ENCODE measurements at places on chromosomes 12 and 14. TPM values are rescaled to one million over a fixed set of nuclear protein-coding genes. Genes with fewer than 3 reads are reported as not detected.

DNA sequence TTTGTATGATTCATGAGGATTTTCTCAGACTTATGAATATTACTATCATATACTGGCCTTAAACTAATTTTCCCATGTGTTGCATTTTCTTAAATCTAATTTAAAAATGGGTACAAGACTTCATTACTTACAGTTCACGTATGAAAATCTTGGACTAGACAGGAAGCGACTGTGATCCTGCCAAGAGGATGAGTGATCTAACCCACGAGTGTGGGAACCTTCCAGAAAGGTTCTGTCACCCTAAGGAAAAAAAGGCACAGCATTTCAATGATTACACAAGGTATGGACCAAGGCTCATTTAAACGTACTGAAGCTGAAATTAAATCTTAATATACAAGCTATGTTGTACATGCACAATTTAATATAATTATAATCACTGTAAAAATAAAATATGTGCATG is 293.5 kb upstream of the DIO2 start:
- no peak for DNase-seq

GRCh38 chr14:50795142-50795541 is 35.8 kb downstream of the NIN start:
- DNase-seq = no peak

- DNase-seq = no peak
Measured at GRCh38 chr14:53493320-53493719, 340.2 kb upstream of the DDHD1 start.

DNA sequence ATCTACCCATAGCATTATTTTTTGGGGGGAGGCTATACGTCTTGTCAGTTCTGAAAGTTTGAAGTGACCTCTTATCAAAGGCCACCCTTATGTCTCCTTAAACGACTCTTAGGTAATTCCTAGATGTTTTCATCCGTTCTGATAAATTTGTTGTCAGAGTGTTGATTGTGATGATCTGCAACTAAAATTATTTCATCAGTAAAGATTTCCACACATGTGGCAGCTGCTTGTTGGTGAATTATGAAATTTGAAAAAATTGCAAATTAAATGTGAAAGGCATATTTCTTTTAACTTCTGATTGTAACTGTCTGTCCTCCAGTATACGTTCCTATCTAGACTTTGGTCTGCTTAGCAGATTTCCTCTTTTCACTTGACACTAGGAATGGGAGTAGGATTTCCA is 1.4 kb downstream of the ADIPOR2 start:
- no peak for DNase-seq

DNA sequence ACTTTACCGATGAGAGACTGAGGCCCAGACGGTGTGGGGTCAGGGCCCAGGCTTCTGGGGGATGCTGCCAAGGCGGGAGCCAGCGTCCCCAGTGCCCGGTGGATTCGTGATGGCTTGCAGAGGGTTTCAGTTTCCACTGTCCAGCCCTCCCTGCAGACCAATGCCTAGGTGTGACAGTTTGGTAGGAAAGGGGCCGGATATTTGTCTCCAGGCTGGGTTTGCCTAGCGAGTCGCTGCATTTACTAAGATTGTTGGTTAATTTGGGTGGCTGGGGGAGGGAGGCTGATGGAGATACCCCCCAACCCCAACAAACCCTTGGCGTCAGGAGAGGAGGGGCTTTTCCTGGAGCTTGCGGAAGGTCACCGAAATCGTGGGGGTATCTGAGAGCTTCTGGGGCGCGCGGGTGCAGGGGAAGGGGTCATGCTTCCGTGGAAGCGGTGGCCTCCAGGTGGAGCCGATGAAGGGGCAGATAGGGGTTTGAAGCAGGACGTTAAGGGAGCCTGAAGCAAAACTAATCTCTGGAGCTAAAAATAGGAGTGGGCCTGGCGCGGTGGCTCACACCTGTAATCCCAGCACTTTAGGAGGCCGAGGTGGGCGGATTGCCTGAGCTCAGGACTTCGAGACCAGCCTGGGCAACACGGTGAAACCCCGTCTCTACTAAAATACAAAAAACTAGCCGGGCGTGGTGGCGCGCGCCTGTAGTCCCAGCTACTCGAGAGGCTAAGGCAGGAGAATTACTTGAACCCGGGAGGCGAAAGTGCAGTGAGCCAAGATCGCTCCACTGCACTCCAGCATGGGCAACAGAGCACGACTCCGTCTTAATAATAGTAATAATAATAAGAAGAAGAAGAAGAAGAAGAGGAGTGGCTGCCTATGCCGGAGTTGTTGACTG is 1.1 kb upstream of the CDC42BPB start:
- DNase-seq = no peak

Gene GLT8D2
- polyA plus RNA-seq = 7.0 TPM

- DNase-seq = no peak
Measured at GRCh38 chr12:1582709-1583050, 11.7 kb downstream of the FBXL14 start.

Gene KRT6C
- not detected for polyA plus RNA-seq

Data from renal cortex interstitium (tissue), 15 donors.